NT2/D1 (cell line): ENCODE measurements at places on chromosomes 2 and 18.
A peak's percentile ranks its signal among the peaks of the same experiment; 100 is the strongest.

- DNase-seq: no peak
Observed at GRCh38 chr2:238689871-238690389, 158.0 kb upstream of the TWIST2 start.

DNA sequence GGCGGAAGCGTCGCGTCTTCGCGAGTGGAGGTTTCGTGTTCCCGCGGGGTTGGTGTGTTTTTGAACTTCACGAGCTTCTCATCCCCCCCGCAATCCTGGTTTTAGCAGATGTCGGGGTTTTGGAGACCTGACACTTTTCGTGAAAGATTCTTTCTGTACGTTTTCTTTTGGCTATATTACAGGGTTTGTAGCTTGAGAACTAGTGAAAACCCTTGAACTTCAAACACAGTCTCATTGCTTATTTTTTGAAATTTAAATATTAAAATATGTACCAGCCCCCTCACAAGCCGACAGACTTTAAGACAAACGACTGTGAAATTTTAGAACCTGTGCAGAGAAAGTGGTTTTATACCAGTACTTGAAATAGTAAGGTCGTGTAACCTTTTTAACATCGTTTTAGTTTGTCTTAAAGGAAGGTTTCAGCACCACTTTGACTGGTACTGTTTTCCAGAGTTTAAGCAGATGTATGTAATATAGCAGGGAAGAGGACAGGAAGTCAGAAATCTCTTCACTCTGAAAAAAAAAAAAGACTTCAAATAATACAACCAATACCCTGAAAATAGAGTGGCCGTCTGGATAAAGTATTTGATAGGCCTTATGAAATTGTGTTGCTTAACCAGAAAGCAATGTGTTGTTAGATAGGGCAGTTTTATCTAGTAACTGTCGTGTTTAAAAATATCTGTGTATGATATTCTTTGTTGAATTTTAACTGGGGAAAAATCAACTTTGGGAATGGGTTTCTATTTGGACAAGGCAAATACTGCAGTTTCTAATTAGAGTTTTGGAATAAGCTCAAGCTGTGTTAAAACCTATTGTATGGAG lies 1.4 kb downstream of the SPATS2L start:
- no peak for DNase-seq

DNA sequence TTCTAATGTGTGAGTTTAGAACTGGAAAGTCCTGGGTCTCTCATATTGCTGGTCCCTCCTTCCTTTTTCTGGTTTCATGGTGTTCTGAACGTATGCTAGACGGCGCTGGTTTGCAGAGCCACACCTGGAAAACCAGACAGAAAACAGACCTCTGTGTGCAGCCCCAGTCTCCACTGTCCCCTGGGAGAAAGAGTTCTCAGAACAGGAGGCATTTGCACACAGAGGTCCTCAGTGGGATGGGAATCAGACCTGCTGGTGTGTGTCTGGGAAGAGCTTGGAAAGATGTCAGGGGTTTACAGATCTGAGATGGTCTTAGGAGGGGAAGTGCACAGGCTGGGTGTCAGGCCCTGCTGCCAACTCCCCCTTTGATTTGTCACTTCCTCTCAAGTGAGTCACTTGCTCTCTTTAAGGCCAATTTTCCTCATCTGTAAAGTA lies 14.9 kb upstream of the MBP start:
- DNase-seq: no peak

DNA sequence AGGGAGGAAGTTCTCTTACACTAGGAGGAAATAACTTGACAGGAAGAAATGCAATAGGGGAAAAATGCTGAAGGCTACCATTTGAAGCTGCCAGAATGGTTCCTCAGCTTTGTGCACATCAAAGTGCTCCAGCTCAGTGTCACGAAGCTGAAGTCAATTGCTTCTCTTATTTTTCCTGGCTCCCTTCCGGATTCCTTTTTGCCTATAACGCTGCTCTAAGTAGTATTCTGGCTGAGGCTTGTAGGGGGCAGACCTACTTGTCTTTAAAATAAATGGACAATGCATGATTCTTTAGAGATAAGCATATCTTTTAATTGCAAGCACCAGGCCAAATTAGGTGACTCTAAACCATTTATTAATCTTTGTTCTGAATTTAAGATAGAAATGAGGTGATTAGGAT lies 60.3 kb upstream of the SCN1A start:
- DNase-seq: no peak

GRCh38 chr2:234680688-234681619 lies 184.1 kb upstream of the ARL4C start:
- no peak for DNase-seq

GRCh38 chr2:216551234-216552068 lies 52.8 kb downstream of the RPL37A start:
- DNase-seq: no peak

DNA sequence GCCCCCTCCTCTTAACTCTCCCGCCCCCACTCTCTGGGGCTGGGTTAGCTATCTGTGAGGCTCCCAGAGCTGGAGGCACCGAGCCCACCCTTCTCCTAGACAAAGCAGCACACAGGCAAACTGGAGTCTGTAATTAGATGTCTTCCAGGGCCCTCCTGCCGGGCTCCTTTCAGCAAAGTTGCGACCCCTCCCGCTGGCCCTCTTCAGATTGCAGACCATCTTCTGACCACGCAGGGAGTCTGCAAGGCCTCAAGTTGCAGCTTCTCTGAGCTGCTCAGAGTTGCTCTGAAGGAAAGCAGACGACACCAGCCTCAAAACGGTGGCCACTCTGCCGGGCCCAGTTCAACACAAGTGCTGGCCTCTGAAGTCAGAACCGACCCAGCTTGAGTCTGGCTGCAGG lies 228.4 kb upstream of the COPS8 start:
- no peak for DNase-seq

- no peak for DNase-seq
Observed at GRCh38 chr2:206955253-206955652, 15.9 kb downstream of the CPO start.

GRCh38 chr2:168956392-168956791 lies 55.3 kb downstream of the G6PC2 start:
- no peak for DNase-seq

- no peak for DNase-seq
Observed at GRCh38 chr18:42976869-42977590, 138.5 kb downstream of the RIT2 start.

DNA sequence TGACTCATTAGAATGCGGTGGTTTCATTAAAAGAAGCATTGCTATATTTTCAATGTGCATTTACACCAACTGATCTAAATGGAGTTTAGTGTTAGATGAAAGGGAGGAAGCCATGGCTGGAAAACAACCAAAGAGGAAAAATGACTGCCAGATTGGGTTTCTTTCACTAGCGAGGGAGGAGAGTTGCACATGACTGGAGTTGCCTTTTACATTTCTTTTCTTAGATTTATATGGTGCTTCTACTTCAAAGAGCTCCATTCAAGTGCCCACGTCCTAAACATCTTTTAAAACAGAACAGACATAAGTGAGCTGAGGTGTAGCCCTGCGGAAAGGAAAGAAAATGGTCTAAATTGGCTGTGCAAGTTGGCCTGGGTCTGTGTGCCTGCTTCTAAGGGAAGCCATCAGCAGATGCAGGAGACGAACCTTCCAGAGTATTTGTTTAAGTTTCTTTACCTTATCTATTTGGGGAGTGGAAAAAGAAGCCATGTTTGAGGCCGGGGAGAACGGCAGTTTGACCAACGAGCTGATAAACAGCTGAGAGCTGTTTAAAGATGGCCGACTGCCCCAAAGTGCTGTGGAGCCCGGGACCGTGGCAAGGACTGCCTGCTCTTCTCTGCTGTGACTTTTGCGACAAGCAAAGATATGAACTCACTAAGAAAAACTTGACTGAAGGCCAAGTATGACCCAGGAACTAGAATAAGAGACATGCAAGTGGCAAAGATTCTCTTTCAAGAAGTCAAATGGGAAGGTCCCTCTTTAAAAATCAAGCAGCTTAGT lies 327.0 kb downstream of the ZNF516 start:
- DNase-seq: no peak

DNA sequence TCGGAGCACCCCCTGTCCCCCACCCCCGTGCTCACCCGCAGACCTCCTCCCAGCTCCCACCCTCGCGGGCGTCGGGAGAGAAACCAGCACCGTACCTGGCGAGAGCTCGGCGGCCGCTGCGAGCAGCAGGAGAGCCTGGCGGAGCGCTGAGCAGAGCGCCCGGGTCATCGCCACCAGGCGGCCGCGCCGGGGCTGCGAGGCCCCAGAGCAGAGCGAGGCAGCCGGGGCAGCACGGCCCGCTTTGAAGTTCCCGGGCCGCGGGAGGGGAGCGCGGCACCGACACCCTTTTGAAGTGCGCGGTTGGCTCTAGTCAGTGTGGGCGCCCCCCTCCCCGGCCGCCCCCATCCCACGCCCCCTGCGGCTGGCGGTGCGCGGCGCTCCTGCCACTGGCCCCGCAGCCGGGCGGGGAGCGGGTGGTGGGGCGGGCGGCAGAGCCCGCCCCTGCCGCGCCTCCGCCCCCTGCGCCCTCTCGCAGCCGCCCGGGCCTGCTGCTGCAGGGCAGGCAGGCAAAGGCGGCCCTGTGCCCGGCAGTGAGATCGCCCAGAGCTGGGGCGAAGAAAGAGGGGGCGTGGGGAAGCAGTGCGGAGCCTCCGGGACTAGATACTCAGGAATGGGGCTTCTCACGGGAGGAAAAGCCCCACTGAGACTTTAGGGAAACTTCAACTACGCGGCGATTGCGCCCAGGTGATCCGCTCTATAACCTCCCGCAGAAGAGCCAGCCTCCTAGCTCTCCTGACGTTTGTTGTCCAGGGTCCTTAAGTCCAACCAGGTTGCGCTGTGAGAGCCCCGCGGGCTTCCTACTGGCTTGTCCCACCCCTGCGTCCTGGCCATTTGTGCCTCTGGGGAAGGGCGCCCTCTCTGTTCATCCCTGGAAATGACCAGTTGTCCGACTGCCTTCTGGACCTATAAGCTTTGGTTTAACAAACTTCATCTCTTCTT lies at the start of gene ACVR1C:
ACVR1C (minus strand) TSS at position 388 of the 939 bp plus-strand sequence; CDS start at position 168, 220 bp downstream.
- peak; percentile 92 for DNase-seq

DNA sequence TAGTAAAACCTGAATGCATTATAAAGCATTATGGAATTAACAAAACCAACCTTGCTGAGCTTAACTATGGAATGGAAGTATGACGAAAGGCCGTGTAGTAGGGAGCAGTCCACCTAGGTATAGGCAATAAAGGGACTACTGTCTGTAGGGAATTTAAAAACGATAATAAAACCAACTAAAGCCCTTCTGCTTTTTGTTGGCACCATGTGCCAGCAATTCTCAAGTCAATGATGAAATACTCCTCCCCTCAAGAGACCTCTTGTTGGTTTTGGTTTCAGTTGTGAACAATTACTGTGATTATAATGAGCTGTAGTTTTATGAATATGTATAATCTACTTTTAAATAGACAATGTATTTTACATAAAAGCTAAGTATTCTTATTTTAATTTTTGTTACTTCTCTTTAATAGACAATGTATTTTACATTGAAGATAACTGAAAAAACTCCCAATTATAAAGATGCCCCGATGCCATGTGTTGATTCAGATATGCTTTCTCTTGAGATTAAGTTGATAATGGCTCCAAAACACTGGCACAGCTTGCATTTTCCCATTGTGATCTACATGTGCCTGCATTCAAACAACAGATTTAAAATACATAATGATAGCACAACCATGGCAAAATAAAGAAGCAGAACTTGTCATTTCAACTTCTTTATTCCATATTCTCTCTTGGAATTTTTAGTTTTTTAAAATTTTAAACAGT lies 55.5 kb upstream of the ZDBF2 start:
- no peak for DNase-seq

- no peak for DNase-seq
Observed at GRCh38 chr18:23126376-23127056, 8.8 kb upstream of the CABLES1 start.

DNA sequence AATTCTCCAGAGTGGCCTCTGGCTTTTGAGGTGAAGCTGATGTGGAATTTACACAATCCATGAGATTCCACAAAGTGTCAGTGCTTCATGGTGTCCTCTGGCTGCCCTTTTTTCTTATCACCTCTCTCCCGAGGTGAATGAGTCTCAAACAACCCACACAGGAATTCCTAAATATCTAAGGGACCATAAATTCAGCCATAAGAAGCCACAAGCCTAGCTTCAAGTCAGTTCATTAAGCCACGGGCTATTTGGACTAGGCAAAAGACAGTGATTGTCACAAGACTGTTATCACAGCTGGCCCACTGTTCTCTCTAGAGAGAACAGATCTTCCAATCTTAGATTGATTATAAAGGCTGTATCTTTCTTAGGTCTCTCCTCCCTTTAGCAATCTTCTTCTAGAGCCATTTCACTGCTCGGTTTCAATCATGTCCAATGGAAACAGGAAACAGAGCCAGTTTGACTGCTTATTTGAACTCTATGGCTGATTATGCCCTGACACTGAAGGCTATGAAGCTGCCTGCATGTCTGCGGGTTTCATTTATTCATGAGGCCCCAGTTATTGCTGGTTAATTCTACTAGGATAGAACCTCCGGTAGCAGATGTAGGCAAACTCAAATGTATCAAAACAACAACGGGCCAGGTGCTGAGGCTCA lies 4.1 kb downstream of the NEMP2 start:
- no peak for DNase-seq

DNA sequence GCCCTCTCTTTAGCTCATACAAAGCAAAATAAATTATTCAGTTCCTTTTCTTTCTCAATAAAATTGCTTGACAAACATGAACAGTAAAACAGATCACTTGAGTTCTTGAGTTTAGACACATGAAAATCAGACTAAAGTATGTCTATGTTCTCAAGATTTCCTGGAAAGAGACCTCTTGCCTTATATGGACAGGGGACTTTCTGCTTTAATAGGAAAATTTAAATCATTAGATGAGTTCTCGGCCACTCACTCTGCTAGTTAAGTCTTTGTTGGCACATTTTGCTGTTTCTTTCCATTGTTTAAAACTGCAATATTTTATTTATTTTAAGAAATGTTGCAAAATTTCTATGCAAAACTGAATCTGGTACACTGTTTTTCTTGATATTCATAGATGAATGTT lies 207.8 kb downstream of the RND3 start:
- DNase-seq: no peak

DNA sequence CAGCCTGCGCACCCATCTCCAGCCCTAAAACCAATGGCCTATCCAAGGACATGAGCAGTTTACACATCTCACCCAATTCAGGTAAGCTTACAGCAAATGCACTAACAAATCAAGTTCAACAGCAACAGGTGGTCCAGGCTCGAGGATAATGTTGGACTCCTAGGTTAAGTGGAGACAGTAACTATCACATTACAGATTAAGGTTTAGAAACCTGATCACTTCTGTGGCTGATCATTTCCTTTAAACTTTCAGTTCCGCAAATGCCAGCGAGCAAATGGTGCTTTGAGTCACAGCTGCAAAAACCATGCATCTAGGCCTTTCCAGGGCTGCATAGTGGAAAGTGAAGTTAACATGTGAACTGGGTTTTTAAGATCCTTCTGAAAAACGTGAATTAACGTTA lies 259.4 kb downstream of the GBX2 start:
- DNase-seq: no peak

- DNase-seq: no peak
Observed at GRCh38 chr18:23244401-23244800, 109.1 kb downstream of the CABLES1 start.

GRCh38 chr2:126639276-126639675 lies 16.7 kb upstream of the GYPC start:
- no peak for DNase-seq

- no peak for DNase-seq
Observed at GRCh38 chr2:224971214-224971613, 71.1 kb downstream of the DOCK10 start.

- DNase-seq: no peak
Observed at GRCh38 chr2:96157649-96158553, 12.7 kb upstream of the DUSP2 start.
